ENCODE measurements at places on chromosomes 2 and 18.
A peak's percentile ranks its signal among the peaks of the same experiment; 100 is the strongest.

GRCh38 chr2:240348522-240348921, 86.9 kb upstream of the GPC1 start:
- DNase-seq = no peak

DNA sequence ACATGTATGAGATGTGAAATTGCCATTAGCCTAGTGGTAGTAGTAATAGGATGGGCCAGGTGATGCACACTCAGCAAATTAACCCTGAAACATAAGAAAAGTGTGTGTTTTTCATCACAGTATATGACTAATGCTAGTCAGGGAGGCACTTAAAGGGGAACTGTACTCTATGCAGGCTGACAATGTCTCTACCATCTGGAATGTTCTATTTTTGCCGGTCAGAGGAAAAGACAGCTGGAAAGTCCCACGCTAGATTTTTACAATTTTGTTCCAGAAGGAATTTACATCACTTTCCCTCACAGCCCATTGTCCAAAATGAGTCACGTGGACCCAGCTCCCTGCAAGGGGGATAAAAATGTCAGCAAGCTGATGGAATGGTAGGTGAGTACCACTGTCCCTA, 746.3 kb upstream of the CHAC2 start:
- DNase-seq = no peak

DNA sequence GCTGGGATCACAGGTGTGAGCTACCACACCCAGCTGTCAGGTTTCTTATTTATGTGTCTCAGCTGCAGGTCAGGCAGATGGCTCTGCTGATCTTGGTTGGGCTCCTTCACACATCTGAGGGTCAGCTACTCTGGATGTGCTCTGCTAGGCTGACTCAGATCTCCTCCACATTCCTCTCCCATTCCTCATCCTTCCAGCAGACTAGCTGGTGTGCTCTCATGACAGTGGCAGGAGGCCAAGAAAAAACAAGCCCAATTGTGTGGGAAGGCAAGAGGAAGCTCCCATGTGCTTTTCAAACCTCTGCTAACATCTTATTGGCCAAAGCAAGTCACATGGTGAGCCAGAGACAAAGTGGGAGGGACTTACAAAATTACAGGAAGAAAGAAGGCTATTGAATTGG, 11.7 kb upstream of the MSH6 start:
- peak; percentile 19 for DNase-seq

GRCh38 chr2:6854416-6854815, 11.3 kb downstream of the CMPK2 start:
- DNase-seq = no peak

GRCh38 chr2:168189835-168190569, 57.4 kb downstream of the STK39 start:
- DNase-seq = no peak

DNA sequence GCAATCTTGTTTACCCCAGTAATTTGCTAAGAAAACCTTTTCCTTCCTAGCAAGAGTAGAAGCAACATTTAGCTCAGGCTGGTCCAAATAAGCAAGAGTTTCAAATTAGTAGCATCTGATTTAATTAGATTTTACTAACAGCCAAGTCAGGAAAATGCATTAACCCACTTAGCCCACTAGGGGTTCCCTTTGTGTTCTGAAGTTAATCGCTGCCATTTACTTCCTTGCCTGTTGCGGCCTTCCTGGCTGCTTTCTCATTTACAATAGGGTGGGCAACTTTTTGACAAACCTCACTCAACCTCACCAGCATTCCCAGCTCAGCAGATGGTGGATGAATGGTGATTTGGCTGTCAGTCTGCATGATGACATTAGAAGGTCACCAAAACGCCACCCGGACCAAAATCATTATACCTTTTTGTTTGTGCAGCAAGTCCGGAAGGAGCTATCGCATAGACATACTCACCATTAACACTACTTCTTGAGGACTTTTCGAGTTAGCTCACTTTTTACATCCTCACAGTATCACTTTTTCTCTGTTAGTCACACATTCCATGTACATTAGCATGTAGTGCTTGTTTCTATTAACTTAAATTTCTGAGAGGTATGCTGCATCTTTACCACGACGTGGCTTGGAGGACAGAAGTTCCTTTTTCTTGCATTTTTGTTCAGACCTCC, 101.5 kb upstream of the SETBP1 start:
- DNase-seq = peak; percentile 44

DNA sequence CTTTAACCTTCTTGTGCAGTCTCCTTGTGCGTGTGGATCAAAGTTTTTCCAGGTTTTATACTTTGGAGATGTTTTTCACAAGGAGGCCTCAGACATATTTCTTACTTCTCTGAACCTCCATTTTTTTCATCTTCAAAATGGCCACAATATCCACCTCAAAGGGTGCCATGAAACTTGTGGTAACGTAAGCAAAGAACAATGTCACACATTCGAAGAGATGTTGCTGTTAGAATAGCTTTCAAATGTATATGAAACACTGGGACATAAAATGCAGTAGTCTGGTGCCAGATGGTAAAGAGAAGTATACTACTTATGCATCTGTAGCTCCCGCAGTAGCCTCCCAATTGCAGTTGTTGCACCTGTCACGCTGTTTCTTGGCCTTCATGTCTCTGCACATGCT, 2.6 kb upstream of the KRCC1 start:
- DNase-seq = no peak

GRCh38 chr18:77160515-77160914, 27.9 kb upstream of the MBP start:
- DNase-seq = peak; percentile 61

DNA sequence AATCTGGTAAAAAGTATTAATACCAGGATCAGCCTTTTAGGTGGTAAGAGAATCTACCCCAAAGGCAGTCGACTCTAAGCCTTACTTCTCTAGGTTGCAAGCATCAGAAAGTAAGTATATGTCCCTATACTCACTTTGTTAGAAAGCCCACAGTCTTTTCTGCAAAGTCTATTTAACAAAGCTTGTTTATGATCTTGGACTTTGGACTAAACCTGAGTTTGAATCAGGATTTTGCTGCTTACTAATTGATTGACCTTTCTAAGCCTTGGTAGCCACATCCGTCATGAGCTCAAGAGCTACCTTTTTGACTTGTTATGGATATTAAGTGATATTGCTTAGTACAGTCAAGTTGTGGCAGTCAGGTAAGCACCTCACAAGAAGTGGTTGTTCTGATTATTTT, 18.4 kb downstream of the FMNL2 start:
- DNase-seq = no peak

DNA sequence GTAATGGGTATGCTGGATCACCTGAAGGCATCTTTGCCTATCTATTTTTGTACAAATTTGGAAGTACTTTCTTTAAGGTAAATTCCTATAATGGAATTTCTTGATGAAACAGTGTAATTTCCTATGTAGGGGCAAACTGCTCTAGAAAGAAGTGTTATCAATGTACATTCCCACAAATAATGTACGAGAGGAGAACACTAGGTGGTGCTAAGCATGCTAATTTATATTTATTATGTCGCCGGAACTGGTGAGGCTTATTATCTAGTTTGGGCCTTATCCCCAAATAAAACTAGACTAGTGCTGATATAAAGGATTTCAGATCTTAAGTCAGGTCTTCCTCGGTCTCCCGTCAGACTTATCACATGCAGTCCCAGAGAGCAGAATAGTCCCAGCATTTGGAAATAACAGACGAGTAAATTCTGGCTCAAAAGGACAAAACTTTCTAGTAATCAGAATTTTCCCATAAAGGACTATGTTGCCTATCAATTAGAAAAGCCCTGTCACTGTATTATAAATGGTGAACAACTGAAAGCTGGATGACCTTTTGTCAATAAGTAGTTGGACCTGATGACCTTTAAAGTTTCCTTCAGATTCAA, 86.9 kb upstream of the RBBP8 start:
- DNase-seq = peak; percentile 60

- DNase-seq = no peak
These were observed 130.4 kb downstream of the TRIM43 start for GRCh38 chr2:95722131-95722697.

GRCh38 chr2:179927041-179927440, 65.6 kb upstream of the ZNF385B start:
- no peak for DNase-seq

GRCh38 chr2:48454504-48454903, 75.5 kb upstream of the STON1 start:
- peak; percentile 39 for DNase-seq

- DNase-seq = no peak
These were observed 93.7 kb downstream of the TPGS2 start for GRCh38 chr18:36735130-36735529.

GRCh38 chr2:137521653-137522619, 442.3 kb upstream of the HNMT start:
- no peak for DNase-seq

DNA sequence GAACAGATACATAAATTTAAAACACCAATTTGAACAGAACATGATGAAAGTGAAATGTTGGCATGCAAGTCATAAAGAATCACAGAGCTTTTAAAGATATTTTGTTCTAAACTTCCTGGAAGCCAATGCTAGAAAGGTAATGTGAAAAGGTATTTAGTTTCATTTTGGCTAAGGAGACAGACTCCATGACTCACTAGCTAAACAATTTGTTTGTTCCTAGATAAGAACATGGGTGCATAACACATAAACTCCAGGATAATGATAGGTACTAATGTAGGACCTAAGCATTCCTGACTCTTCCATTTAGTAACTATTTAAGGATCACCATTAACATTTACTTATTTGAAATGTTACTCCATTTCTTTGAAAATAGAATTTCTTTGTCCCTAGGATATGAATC, 292.5 kb upstream of the CNTNAP5 start:
- DNase-seq = no peak

DNA sequence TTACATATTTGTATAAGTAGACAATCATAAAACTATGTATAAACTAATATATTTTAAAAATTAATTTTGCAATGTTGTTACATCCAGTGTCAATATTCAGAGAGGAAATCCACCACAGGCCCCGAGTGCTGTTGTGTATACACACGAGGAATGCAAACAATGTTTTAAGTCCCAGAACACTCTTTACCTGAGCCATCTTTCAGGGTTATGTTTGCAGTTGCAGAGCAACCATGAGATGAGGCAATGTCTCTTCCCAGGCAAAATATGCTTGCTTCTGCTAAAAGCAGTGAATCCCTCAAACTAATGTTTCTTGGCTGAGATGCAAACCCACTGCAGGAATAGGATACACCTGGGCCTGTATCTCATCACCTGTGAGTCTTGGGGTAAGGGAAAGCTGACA, 91.3 kb downstream of the ASXL2 start:
- no peak for DNase-seq

Data from Kasumi-1 (cell line).